ENCODE measurements at places on chromosomes 16 and 17.
A peak's percentile ranks its signal among the peaks of the same experiment; 100 is the strongest.

- DNase-seq, result peak; percentile 72
Measured at GRCh38 chr17:60354223-60354622, 37.7 kb downstream of the USP32 start.

DNA sequence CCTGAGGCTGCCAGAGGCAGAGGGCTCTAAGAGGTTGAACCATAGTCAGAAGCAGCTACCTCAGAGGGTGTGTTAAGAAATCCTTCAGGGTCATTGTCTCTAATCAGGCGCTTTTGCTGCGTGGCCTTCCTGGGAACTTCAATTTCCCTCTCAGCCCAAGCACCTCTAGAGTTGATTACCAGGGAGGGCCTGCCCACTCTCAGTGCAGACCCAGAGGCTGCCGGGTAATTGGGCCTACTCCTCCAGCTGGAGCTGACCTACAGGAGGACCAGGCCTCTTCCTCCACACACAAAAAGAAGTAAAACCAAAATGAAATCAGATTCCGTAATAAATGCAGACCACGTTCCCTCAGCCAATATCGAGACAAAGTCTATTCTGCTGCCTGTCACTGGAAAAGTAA lies 305.0 kb upstream of the CCL2 start:
- DNase-seq, result no peak

- DNase-seq, result peak; percentile 100
Measured at GRCh38 chr17:53722407-53722806, 100.3 kb upstream of the KIF2B start.

GRCh38 chr17:77908501-77908900 lies 50.0 kb upstream of the TNRC6C start:
- no peak for DNase-seq

GRCh38 chr16:12210258-12210880 lies 233.8 kb downstream of the SNX29 start:
- no peak for DNase-seq

DNA sequence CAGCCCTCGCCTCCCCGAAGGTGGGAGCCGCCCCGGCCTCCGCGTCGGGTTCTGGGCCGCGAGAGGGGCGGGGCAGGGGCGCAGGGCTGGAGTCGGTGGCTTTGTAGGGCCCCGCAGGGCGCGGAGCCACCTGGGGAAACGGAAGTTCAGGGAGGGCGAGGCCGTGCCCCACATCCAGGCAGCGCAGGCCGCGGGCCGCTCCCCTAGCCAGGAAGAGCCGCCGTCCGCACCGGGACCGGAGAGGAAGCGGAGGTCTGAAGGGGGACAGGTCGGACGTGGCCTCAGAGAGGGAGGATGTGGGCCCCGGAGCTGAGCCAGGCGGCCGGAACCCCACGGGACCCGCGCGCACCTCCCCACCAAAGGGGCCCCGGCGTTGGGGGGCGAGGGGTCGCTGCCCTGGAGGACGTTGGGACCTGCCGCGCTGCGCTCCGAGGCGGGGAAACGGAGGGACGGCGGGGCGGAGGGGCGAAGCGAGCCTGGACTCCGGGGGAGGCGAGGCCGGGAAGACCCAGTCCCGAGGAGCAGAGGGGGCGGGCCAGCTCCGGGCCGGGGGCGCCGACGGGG lies 482 bp upstream of the SLC16A3 start:
- no peak for DNase-seq

GRCh38 chr16:83300326-83300725 lies 507.5 kb upstream of the HSBP1 start:
- DNase-seq, result no peak

GRCh38 chr16:70777973-70778406 lies 23.0 kb downstream of the VAC14 start:
- peak; percentile 38 for DNase-seq

- DNase-seq, result peak; percentile 91
Measured at GRCh38 chr17:80724775-80725266, 180.2 kb downstream of the RPTOR start.

- no peak for DNase-seq
Measured at GRCh38 chr17:32732900-32733299, 144.0 kb downstream of the MYO1D start.

- DNase-seq, result no peak
Measured at GRCh38 chr16:61243954-61244353, 792.3 kb downstream of the CDH8 start.

DNA sequence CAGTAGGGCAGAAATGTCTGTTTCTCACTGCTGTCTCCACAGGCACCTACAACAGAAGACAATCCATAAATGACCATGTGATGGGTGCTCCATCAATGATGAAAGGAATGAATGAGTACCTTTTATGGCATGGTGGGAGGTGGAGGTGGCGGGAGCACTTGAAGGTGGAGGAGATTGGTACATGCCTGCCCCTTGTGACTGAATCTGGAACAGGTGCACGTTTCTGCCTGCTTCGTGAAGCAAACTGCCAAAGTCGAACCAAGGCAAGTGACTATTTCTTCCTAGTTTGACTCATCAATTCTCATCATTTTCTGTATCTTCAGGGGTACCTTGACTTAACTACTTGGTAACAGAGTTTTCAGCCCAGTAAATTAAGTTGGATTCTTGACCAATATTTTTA lies 25.4 kb downstream of the CDRT15 start:
- no peak for DNase-seq

DNA sequence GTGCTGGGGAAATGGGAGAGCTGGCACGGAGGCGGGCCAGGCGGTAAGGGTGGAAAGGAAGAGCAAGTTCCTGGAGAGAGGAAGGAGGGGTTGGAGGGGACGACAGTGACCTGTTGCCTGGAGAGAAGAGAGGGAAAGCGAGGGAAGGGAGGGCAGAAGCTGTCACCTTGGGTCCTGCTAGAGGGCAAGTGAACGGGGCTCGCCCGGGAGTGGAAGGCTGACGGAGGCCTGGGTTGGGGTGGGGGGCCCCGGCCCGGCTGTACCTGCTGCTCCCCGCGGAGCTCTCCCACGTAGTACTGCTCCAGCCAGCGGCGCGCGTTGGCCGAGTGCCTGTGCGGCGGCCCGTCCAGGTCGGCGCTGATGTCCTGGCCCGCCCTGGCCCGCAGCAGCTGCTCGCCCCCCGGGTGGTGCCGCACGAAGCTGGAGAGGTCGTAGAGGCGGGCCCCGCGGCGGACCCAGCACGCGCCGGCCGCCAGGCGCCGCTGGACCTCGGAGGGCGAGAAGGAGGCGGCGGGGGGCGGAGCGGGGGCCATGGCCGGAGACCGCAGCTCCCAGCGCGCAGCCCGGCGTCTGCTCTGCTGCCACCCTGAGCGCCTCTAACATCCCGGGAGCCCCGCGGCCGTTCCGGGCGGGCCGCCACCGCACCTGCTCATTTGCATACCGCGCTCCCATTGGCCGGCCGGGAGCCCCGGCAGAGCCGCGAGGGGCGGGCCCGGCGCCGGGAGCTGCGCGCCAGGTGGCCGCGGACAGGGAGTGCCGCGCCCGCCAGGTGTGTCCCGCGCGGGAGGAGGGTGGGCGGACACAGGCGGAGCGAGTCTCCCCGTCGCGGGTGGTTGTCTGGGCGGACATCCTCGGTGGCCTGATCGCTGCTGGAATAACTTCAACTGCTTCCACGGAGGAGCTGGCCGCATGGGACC lies at the start of gene FA2H:
Gene FA2H, minus strand, starts transcription at position 598 of the 917 bp plus-strand sequence. Its CDS starts 65 bp downstream, at position 533.
- peak; percentile 20 for DNase-seq

DNA sequence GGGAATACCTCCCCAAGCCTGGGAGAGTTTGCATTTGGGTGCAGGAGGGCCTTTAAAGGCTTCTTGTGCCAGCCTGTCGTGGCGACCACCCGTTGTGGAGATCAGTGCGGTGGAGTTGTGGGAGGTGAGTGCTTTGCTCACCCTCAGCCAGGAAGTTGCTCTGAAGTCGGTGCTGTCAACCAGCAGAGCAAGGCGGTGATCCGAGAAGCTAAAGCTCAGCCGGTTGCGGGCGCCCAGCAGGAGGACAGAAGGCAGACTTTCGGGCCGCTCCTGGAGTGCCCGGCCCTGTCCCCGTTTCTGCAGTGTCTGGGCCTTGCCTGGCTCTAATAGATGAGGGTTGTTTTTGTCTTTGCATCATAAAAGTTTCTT lies 1.4 kb downstream of the UBE2I start:
- no peak for DNase-seq

DNA sequence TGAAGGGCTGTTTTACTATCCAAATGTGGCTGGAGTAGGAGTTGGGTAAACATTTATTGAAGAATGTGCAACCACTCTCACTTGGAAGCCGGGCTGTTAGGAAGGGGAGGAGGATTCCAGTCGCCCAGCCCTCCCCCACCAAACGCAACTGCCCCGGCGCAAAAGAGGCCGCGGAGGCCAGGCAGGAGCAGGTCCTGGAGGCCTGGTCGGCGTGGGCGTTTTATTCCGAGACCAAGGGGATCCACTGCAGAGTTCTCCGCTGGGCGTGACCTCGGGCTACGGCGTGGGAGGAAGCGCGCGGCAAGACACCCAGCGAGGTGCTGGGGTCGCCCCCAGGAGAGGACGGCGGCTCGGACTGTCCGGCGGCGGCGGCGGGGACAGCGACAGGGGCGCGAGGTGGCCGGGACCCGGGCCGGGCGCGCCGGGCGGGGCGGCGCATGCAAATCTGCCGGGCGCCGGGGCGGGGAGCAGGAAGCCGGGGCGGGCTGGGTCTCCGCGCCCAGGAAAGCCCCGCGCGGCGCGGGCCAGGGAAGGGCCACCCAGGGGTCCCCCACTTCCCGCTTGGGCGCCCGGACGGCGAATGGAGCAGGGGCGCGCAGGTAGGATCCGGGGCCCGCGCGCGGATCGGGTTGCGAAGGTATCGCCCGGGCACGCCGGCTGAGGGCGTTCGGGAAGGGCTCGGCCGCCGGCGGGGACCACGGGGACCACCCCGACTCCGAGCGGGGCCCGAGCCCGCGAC lies at the start of gene IL4R:
Gene IL4R, plus strand, starts transcription at position 553 of the 739 bp plus-strand sequence. CDS start 26,230 bp downstream, outside the sequence.
- peak; percentile 43 for DNase-seq

GRCh38 chr17:75664099-75664549 lies 2.8 kb downstream of the RECQL5 start:
- DNase-seq, result no peak

DNA sequence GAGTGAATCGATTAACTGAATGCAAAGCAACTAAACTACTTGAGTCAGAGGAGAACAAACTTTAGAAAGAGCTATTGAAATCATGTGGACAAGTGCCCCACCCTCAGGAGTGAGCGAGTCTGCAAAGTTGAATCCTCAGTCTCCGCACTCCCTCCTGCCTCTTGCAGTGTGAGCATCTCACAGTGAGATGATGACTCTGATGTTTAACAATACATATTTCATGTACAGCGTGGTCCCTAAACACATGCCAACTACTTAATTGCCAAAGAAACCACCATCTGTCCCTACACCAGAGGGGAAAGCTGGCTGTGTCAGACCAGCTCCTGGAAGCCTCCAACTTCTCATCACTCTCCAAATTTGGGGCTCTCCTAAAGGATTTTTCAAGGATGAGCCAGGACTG lies 31.2 kb downstream of the PIMREG start:
- no peak for DNase-seq

GRCh38 chr17:19630661-19631060 lies 17.9 kb upstream of the ALDH3A2 start:
- peak; percentile 16 for DNase-seq
